Motor neuron (in vitro differentiated cells): ENCODE measurements at places on chromosomes 4 and X. TPM values are rescaled to one million over a fixed set of nuclear protein-coding genes. Genes with fewer than 3 reads are reported as not detected.
A peak's percentile ranks its signal among the peaks of the same experiment; 100 is the strongest.

GRCh38 chr4:38207110-38207457, 246.9 kb downstream of the PTTG2 start:
- no peak for ATAC-seq

- ATAC-seq, result no peak
Measured at GRCh38 chr4:113919611-113920010, 59.8 kb downstream of the ARSJ start.

- no peak for ATAC-seq
Measured at GRCh38 chrX:56216332-56216731, 15.8 kb upstream of the KLF8 start.

DNA sequence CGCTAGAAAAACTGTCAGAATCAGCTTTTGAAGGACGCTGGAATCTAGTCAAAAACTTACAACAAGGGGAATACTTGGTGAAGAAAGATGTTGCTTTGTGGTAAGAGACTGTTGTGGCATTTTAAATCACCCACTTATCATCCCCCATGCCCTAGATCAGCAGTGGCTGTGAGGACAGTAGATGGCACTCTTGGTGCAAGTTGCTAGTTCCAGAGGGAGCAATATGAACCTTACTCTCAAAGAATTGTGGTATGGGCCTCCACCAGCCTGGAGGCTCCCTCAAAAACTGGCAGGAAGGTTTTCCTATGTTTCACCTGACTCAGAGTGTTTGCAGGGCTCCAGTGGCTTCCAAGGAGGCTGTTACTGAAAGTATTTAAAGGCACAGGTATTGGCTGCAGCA, 37.7 kb upstream of the SLC16A2 start:
- peak; percentile 42 for ATAC-seq

DNA sequence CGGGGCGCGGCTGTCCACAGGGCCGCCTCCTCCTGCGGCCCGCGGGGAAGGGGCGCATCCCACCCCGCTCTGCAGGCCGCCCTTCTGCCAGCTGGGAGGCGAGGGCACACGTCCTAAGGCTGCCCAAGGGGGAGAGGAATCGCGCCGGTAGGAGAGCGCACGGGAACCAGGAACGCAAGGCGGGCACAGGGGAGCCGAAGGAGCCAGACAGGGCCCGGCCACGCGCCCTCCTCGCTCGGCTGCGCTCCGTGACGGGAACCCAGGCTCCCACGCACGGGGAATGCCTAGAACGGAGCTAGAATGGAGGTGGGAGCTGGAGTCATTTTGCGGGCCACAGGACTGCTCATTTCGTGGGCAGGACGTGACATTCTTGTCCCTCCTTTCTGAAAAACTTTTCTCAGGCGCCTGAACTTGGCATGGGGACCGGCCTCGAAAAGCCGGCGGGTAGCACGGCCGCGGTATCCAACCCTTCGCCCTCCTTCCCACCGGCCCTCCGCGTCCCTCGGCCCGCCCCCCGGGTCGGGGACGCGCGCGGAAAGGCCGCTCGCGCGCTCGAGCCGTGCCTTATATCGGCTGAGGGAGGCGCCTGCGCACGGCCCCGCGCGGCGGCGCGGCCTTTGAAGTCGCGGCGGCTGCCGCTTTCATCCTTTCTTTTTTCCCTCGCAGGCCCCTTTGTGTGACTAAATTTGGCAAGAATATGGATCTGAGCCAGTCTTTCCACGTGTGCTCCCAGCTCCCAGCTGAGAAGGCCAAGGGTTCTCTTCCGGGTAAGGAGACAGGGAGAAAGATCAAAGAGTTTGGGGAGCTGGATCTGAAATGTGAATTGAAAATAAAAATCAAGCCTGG, 4.2 kb upstream of the LEF1 start:
- peak; percentile 76 for ATAC-seq

- no peak for ATAC-seq
Measured at GRCh38 chr4:156073976-156074375, 120.3 kb upstream of the CTSO start.

GRCh38 chr4:155751569-155751968, 7.3 kb upstream of the GUCY1B1 start:
- ATAC-seq, result no peak

GRCh38 chr4:165355900-165356300, 22.9 kb upstream of the CPE start:
- peak; percentile 44 for ATAC-seq

- no peak for ATAC-seq
Measured at GRCh38 chrX:13511241-13511943, 58.0 kb upstream of the EGFL6 start.

- ATAC-seq, result no peak
Measured at GRCh38 chr4:125393825-125394224, 79.1 kb downstream of the FAT4 start.

- ATAC-seq, result no peak
Measured at GRCh38 chrX:70252491-70252890, 7.5 kb downstream of the P2RY4 start.

DNA sequence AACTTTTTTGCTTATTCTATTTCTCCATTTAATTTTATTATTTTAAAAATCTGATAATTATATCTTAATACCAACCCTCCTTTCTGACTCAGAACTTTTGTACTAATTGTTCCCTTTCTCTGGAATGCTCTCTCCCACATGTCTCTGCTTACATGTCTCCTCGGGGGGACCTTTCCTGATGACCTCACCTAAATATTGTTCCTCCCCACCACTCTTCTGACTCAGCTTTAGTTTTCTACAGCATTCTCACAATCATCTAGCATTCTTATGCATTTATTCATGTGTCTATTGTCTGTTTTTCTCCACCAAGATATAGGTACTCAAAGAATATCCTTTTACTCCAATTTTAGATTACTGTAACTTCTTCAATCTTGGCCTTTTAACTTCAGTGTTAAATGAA, 128.7 kb downstream of the MSL3 start:
- ATAC-seq, result no peak

DNA sequence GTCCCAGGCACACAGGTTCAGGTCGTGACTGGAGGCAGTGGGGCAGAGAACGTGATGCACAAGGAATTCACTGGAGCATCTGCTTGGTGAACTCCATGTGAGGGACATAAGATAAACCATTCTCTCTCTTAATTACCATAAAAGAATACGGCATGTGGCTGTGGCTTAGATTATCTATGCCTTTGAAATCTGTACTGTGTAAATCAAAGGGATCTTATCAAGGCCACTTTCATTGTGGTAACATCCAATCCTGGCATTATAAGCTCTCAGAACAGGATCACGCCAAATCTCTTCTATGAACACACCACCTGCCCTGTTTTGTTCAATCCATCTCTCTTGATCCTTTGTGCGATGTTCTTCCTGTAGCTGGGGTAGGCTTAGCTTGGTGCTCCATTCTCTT, 192.3 kb downstream of the SPATA18 start:
- ATAC-seq, result no peak

DNA sequence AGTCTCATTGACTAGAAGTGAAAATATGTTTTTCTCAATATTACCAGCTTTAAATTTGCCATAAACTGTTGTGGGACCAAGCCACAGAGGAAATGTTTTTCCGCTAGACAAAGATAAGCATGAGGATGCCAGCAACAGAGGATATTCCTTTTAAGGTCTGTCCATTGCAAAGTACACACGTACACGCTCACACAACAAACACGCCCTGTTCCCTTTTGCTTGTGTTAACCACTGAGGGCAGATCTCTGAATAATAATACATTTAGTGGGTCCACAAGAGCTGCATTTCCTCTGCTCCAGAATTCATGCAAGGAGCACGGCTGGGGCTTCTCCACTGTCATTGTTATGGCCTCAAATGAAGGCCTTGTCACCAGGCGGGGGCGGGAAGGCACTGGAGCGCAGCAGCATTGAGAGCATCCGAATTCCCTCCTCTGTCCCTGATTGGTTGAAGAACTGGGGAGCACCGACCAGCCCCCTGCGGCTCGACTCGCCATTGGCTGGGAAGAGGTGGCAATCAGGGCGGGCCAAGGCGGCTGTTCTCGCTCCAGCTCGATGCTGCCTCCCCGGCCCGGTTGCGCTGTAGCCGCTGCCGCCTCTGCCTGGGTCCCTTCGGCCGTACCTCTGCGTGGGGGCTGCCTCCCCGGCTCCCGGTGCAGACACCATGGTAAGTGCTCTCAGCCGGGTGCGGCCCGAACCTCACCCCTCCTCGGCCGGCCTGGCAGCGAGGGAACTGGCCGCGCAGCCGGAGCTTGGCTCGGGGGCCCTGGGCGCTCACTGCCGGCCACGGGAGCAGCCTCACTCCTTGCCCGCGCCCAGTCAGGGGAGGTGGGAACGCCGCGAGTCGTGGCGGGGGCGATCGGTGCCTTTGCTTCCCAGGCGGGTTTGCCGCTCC, at the start of gene GUCY1B1:
TSS of gene GUCY1B1 (plus strand) at position 541 of the 891 bp plus-strand sequence. CDS start at position 661, 120 bp downstream.
- ATAC-seq, result peak; percentile 97

DNA sequence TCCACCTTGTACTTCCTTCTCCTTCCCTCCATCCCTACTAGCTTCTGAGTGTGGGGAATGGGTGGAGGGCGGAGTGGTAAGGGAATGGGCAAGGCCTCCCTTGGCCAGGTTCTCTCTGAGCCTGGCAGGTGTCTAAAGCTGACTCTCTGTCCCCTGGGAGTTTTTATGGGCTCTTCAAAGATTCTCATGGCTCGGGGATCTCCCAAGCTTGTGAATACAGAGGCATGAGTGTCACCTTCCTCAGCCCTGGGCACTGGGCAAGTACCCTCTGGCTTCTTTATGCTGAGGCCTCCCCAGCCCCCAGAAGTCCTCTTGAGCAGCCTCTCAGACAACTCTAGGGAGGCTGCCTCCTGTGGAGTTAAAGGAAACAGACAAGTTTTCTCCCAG, 32.5 kb upstream of the DDX3X start:
- ATAC-seq, result no peak

DNA sequence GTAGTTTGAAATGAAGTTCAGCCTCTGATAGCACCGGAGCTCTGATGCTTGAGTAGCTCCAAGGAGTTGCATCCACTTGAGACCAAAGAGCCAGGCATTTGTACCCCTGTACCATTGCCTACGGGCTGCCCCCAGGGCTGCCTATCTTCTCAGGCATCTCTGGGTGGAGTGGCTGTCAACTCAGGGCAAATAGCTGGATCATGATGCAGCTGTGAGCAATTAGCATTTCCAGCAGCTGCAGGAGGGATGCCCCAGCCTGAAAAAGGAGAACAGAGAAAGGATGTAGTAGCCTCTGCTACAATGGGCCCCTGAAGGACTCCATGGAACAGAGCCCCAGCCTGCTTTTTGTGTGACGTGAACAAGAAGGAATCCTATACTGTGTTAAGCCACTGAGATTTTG, 492.6 kb downstream of the BCOR start:
- peak; percentile 26 for ATAC-seq

DNA sequence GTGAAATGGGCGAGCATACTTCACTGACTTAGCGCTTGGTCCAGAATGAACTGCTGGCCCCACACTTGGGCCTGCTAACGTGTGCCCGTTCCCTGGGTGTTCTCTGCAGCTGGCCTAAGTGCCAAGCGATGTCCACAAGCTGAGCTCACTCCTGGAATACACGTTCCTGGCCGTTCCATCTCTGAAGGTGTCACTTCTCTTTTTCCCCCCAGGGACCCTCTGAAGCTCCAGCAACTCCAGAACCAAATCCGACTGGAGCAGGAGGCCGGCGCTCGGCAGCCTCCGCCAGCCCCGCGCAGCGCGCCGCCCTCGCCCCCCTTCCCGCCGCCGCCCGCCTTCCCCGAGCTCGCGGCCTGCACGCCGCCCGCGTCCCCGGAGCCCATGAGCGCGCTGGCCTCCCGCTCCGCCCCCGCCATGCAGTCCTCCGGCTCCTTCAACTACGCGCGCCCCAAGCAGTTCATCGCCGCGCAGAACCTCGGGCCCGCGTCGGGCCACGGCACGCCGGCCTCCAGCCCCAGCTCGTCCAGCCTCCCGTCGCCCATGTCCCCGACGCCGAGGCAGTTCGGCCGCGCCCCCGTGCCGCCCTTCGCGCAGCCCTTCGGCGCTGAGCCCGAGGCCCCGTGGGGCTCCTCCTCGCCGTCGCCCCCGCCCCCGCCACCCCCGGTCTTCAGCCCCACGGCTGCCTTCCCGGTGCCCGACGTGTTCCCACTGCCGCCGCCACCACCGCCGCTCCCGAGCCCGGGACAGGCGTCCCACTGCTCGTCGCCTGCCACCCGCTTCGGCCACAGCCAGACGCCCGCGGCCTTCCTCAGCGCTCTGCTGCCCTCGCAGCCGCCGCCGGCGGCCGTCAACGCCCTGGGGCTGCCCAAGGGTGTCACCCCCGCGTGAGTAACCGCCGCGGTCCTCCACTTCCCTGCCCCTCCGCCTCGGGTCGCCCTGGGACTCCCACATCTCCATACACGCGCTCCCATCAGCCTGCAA, 132.3 kb downstream of the CBR4 start:
- peak; percentile 81 for ATAC-seq

DNA sequence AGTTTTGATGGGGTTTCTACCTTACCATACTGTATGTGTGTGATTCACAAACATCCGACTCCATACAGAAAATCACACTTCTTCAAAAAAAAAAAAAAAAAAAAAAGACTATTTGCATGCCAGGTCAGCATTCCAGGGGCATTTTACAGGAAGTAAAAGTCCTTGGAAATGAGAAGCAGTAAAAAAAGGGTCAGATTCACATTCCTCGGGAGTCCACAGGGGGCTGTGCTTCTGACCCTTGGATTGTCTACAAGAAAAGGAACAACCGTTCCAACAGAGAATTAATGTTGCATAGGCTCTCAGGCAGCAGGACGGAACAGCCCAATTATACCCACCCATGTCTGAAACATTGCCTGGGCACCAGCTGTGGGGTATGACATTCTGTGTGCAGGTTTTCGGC, 290.3 kb downstream of the LDB2 start:
- no peak for ATAC-seq

- ATAC-seq, result peak; percentile 61
Measured at GRCh38 chr4:41204400-41204978, 9.9 kb downstream of the APBB2 start.

DNA sequence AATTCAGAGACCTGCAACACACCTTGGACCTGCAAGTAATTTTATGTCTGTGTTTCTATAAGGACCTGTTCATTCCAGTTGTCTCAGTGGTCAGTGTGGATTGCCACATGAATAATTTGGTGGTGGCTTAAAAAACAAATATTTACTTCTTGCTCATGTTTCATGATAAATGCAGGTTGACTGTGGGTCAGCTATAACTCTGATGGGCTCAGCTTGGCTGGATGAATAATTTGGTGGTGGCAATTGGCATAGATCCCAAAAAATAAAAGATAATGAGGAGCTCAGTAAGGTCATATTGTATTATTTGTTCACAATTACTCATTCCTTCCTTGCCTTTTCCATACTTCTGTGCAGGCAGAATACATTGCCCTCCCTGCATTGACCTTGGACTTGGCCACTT, 18.9 kb upstream of the SCRG1 start:
- no peak for ATAC-seq

DNA sequence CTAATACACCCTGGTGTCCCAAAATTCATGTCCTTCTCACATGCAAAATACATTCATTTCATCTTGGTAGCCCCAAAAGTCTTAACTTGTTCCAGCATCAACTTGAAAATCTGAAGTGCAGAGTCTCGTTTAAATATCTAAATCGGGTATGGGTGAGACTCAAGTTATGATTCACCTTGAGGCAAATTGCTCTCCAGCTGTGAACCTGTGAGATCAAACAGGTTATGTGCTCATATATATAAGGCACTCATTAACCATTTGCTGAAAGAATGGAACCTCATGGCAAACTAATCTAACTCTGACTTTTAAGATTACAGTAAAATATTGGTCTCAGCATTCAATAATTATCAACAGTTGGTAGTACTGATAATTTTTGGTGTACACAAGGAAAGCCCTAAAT, 55.5 kb downstream of the PDLIM5 start:
- no peak for ATAC-seq

GRCh38 chrX:68596871-68597270, 50.6 kb upstream of the STARD8 start:
- ATAC-seq, result no peak

Gene ATOH1
- total RNA-seq, result 0.31 TPM in 1 of 2 replicates, not detected in the other

Gene GRPR
- total RNA-seq, result 0.14 and 0.21 TPM in 2 replicates

Gene STK32B
- 3.9 and 4.4 TPM in 2 replicates for total RNA-seq

Gene RENBP
- 43.8 and 46.7 TPM in 2 replicates for total RNA-seq

Gene TET2
- total RNA-seq, result 23.1 and 27.2 TPM in 2 replicates

Gene FATE1
- 0.53 TPM in 1 of 2 replicates, not detected in the other for total RNA-seq

Gene EDNRA
- 0.44 and 0.71 TPM in 2 replicates for total RNA-seq

Gene ADGRA3
- total RNA-seq, result 135 and 137 TPM in 2 replicates
